A172 (cell line): ENCODE measurements at places on chromosomes 5 and 9. TPM values are rescaled to one million over a fixed set of nuclear protein-coding genes. Genes with fewer than 3 reads are reported as not detected.

Gene KCNV2
- total RNA-seq, result not detected in 2 replicates

Gene GDNF
- 0.31 TPM in 1 of 2 replicates, not detected in the other for total RNA-seq

Gene LIX1
- total RNA-seq, result not detected in 2 replicates

Gene WNT8A
- total RNA-seq, result not detected in 2 replicates

Gene SOX30
- total RNA-seq, result not detected in 2 replicates

Gene SLC25A2
- not detected in 2 replicates for total RNA-seq

Gene EXOSC3
- total RNA-seq, result 96.7 and 249 TPM in 2 replicates
